ENCODE measurements at places on chromosomes 11 and 22.

- DNase-seq: no peak
Observed at GRCh38 chr11:126265811-126266210, 2.9 kb downstream of the SRPRA start.

DNA sequence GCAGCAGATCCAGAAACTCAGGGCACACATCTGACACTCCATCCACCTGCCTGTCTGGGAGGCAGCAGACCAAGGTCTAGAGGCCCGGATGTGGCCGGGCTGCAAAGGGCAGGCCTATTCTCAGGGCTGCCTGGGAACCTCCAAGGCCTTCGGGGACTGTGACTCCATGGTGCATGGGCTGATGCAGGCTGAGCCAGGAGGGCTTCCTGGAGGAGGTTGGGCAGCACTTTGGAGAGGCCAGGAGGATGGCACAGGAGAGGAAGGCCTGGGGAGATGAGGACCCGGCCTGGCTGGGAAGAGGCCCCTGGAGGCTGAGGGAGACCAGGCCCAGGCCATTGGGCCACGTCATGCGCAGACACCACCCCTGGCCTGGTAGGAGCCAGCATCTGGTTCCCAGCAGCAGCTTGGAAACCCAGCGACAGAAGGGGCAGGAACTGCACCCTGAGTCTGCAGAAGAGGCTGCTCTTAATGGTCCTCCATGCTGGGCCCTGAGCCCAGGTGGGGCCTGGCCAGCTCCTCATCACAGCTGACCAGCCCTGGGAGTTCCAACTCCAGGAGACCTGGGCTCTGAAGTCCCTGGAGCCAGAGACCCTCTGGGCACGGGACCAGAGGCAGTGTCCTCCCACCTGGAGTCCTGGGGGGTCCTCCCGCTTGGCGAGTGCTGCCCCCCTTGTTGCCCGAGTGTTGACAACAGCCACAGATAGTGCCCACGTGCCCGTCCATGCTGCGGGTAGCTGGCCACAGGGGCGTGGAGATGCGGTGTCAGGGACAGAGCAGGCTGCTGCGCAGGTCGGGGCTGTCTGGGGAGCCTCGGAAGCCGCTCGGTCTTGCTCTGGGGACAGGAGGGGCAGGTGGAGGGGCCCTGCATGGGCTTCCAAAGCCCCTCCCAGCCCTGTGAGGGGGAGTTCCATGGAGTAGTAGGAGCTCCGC is 5.5 kb downstream of the PHLDA2 start:
- no peak for DNase-seq

DNA sequence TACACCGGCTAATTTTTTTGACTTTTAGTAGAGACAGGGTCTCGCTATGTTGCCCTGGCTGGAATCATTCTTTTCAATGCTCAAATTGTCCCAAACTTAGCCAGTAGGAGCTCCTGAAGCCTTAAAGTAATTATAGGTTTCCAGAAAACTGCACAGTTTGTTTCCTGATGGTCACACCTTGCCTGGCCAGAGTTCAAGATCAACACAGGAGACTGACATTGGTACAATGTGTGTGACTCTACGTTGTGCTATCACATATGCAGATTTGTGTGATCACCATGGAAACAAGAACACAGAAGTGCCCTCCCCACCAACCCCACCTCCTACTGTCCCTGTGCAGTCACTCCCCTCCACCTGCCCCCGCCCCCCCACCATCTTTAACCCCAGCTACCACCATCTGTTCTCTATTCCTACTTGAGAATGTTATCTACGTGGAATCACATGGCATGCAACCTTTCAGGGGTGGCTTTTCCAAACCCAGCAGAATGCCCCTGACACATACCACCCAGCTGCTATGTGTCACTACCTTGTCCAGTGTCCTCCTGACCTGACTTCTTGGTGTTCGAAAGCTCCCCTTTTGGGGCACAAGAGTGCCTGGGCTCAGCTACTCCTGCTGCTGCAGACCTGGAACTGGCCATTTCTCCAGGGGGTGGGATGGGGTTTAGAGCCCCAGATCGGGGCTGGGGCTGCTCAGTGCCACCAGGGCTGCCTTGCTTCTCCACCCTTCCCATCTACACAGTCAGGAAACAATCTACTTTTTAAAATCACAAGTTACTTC is 6.1 kb upstream of the NAP1L4 start:
- DNase-seq: no peak

DNA sequence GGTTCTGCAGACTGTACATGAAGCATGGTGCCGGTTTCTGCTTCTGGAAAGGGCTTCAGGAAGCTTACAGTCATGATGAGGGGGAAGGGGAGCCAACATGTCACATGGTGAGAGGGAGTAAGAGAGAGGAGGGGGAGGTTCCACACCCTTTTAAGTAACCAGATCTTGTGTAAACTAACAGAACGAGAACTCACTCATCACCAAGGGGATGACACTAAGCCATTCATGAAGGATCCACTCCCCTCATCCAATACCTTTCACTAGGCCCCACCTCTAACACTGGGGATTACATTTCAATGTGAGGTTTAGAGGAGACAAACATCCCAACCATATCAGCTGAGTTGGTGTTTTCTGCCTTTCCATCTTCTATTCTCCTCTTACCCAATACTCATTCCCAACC is 83.5 kb downstream of the BDNF start:
- no peak for DNase-seq

DNA sequence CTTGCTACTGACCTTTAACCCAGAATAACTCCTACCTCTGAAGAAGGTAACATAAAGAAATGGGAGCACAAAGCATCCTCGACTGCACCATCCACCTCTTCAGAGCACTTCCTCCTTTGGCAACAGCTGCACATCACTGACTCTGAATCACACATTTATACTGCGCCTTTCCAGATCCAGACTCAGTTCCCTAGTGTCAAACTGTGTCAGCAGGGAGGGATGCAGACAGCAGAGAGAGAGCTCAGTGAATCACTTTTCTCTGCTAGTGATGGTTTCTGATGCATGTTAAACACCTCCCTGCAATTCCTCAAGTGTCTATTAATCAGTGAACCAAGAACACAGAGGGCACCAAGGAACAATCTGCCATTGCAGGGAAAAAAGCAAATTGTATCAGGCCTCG is 118.9 kb downstream of the PLEKHA7 start:
- DNase-seq: no peak

DNA sequence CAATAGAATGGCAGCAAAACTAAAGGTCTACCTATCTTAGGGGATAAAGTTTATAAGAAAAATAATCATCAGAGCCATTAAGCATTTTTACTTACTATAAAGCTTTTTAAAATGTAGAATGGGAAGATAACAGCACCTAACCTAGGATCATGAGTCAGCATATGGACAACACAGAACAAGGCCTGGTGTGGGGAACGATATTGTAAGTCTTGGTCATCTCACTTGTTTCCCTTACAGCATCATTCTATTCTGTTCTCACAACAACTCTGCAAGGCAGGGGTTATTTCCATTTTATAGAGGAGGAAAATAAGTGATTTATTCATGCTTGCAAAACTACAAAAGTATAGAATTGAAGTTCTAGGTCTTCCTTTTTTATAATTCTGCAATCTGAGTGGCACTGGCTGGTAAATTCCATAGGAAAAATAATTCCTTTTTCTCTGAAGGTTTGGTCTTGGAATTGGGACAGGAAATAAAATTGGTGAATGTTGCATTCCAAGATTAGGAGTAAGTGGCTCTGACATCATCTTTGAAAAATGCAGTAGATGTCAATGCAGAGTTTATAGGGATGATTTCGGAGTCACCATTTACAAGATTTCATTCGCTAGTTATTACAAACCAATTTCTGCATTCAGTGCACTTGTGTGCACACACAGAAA is 423.0 kb downstream of the DYNC2H1 start:
- DNase-seq: no peak

DNA sequence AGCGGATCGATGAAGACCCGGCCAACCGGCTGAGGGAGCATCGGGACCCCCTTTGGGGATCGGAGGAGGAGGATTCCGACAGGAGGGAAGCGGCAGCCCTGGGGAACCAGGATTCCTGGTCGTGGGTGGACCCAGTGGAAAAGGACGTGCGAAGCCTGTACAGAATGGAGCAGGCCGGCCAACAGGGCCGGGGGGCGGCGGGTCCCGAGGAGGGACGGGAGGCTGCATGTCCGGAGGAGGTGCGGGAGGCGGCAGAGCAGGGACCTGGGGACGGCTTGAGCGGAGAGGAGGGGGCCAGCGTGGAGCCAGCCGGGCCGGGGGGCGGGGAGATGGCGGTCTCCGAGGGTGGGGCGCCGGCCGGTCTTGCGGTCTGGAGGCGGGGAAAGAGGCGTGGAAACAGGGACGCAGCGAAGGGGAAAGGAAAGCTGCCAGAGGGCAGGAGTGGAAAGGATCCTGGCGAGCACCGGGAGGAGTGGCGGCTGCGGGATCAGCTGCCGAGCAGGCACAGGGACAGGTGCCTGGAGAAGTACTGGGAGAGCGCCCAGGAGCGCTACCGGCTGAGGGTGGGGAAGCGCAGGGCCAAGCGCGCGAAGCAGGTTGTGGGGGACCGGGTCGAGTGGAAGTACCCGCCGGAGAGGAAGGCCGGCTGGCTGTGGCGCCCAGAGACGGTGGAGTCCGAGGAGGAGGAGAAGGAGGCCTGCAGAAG is at the start of gene ANO5:
TSS of gene ANO5 (plus strand) at position 444 of the 706 bp plus-strand sequence. CDS start 408 bp downstream, outside the sequence.
- peak; percentile 72 for DNase-seq

- no peak for DNase-seq
Observed at GRCh38 chr22:26554956-26555355, 35.0 kb downstream of the TPST2 start.

DNA sequence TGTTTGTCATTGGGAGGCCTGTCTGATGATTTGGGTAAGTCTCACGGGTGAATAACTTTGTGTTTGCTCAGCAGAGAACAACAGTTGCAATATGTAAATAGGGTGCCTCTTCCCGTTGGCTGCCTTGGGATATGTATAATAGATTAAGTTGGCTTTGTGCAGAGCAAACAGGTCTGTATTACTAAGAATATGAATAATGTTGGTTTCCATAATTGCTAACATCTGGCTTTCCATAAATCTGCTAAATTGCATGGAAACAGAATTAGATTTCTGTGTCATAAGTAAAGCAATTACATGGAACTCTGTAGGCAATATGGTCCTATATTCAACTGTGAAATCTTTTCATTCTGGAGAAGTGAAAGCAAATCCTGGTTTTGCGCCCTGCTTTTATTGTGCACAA is 636.0 kb upstream of the ANO5 start:
- DNase-seq: peak; percentile 12

GRCh38 chr11:130873761-130874160 is 42.5 kb downstream of the SNX19 start:
- no peak for DNase-seq
